ENCODE measurements at places on chromosomes 11 and 22.
A peak's percentile ranks its signal among the peaks of the same experiment; 100 is the strongest.

DNA sequence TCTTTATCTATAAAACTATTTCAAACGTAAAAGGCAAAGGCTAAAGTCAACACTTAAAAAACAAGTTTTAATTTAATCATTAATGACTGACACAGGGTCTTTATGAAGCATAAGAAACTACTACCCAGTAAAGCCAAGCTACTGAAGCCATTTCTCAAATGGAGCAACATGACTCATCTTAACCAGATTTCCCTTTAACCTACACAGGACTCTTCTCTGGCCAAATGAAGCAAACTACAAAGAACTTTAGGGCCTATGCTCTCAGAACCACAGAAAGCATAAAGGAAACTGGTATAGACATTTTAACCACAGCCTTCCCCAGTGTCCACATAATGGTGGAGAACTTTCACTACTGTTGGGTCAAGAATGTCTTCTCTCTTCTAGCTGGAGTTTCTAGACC is 34.7 kb downstream of the ALG9 start:
- DNase-seq: peak; percentile 5

- peak; percentile 14 for DNase-seq
Measured at GRCh38 chr22:20583471-20583922, 76.1 kb downstream of the MED15 start.

GRCh38 chr11:79342686-79343085 is 98.1 kb downstream of the TENM4 start:
- no peak for DNase-seq

DNA sequence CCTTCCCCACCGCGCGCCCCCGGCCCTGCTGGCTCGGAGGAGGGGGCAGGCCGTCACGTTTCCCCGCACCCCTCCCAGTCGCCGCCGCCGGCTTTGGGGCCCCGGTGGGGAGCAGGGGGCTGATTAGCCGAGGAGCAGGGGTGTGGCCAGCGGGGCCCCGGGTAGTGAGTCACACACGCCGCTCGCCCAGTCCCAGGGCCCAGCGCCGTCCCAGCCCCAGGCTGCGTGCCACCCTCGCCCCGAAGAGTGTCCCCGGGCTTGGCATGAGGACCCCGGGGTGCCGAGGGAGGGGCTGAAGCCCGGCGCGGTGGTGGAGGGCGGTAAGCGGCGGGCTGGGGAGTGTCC is 34.4 kb downstream of the PRDM11 start:
- peak; percentile 67 for DNase-seq

DNA sequence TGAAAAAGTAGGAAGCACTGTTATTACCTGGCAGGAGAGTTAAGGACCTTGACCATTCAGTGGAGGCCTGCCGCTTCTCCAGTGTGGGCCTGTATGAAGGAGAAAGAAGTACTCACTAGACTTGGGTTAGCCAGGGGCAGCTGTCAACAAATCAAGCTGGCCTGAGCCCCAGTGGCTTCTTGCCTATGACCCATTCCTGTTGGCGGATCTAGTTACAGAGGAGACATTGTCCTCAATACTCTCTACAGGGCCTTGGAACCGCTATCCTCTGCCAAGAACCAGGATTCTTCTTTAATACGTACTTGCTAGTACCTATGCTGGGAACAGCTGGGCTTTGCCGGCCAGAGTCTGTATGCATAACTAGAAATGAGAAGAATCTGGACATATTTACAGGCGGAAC is 68.1 kb downstream of the ALX4 start:
- no peak for DNase-seq

DNA sequence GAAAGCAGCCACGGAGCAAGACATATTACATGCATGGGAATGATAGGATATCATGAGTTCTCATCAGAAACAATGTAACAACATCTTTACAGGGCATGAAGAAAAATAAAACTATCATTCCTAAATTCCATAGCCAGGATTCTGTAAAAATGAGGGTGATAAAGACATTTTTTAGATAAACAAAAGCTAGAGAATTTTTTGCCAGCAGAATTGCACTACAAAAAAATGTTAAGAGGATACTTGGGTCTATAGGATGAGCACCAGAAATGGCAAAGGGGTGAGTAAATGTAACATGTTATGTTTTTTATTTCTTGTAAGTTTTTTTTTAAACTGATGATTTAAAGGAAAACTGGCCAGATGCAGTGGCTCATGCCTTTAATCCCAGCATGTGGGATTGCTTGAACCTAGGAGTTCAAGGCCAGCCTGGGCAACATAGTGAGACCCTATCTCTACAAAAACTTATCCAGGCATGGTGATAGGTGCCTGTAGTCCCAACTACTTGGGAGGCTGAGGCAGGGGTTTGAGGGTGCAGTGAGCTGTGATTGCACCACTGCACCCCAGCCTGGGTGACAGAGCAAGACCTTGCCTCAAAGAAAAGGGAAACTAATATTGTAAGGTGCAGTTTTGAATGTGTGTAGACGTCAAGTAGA is 33.2 kb downstream of the TBX1 start:
- no peak for DNase-seq

GRCh38 chr11:121476379-121477032 is 23.7 kb upstream of the SORL1-AS1 start:
- no peak for DNase-seq

- DNase-seq: no peak
Measured at GRCh38 chr22:49704345-49705215, 123.1 kb downstream of the BRD1 start.

- DNase-seq: no peak
Measured at GRCh38 chr11:74521666-74522252, 28.2 kb upstream of the LIPT2 start.

DNA sequence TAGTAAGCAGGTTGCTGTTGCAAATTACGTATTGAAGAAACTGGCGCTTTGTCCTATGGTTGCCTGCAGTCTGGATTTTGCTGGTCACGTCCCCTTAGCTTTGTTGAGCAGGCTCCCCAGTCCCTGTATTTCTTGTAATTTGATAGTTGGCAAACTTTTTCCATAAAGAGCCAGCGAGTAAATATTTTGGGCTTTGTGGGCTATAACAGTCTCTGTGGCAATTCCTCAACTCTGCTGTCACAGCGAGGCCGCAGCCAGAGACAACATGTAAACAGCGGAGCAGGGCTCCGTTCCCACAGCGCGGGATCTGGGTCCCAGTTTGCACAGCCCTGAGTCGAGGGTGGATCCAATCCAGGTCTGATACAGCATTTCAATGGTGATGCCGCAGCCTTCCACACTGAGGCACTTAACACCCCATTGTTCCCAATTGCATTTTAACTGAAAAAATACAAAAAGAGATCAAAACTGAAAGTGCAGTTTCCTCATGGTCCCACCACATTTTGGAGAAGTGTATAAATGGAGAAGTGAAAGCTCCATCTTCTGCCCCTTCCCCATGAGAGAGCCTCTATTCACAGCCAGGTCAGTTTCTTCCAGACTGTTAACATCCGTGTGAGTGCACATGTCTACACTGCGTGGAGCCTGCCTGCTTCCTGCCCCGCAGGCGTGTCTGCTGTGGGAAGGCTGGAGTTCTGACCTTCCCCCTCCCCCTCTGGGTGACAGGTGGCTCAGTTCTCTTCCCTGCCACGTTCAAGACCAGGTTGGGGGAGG is 89.1 kb downstream of the RPS6KA4 start:
- no peak for DNase-seq

GRCh38 chr11:8222820-8223512 is 40.7 kb downstream of the LMO1 start:
- no peak for DNase-seq

- DNase-seq: no peak
Measured at GRCh38 chr11:88300888-88301487, 36.5 kb downstream of the CTSC start.

- DNase-seq: no peak
Measured at GRCh38 chr11:76179147-76179546, 27.2 kb downstream of the WNT11 start.

DNA sequence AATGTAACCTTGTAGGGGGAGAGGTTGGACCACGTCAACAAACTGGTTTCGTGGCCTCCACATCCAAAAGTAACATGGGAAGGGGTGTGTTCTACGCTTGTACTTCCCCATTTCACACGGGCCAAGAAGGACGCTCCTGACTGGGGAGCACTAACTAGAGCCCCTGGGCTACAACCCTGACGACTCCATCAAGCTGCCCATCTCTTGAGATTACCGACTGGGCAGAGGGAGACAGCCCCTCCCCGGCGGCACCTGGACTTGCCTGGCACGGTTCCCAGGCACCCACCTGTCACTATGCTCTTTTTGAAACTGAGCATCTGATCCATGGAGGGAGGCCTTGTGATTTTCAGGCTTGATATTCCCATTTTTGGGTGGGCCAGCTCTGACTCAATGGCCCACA is 68.5 kb downstream of the SHANK2 start:
- no peak for DNase-seq

- no peak for DNase-seq
Measured at GRCh38 chr11:61290905-61291690, 4.0 kb downstream of the VWCE start.

DNA sequence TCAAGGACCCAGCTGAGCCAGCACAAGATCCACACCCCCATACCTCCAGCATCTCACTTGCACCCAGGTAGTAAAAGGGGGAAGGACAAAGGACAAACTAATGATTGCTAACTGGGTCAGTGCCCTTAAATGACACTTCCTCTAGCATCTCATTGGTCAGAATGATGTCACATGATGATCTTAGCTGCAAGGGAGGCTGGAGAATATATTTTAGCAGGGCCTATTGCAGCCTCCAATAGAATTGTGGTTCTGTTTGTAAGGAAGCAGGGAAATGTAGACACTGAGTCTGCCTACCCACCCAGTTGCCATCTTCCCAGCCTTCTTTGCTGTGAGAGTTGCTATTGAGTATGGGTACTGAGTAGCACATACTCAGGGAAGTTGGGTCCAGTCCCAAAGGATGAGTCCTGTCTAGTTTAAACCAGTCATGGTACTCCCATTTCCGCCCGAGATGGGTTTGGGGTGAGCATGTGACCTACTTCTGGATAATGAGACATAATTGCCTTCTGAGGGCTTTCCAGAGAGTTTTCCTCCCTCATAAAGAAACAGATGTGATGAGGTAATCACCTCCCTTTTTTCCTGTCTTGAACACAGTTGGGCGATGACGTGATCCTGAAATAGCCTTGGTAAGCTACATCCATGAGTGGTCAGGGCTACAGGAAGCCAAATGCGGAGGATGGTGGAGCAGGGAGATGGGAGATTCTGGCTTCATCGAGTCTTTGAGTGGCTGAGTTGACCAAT is 5.5 kb upstream of the DNAL4 start:
- no peak for DNase-seq
